Thymus (tissue), 14 donors: ENCODE measurements at places on chromosomes 16 and 17.

- H3K36me3 ChIP-seq, result peaks cover 69% of the 10 kb centered on the region
- no peak overlapping the region for H3K4me3 ChIP-seq
- peaks cover 63% of the 10 kb centered on the region for H3K4me1 ChIP-seq
- DNase-seq, result no peak
- no peak overlapping the region for H3K27ac ChIP-seq
Observed at GRCh38 chr17:44214230-44214494, 5.3 kb downstream of the UBTF start.

- no peak for DNase-seq
- H3K4me1 ChIP-seq, result no peaks in the 10 kb centered on the region
- H3K27ac ChIP-seq, result no peak overlapping the region
- H3K27me3 ChIP-seq, result no peaks in the 10 kb centered on the region
- H3K36me3 ChIP-seq, result no peaks in the 10 kb centered on the region
Observed at GRCh38 chr17:28466521-28467048, 6.9 kb upstream of the SLC13A2 start.

- no peaks in the 10 kb centered on the region for H3K4me1 ChIP-seq
- no peak overlapping the region for H3K27ac ChIP-seq
- no peaks in the 10 kb centered on the region for H3K27me3 ChIP-seq
- peaks cover 17% of the 10 kb centered on the region for H3K36me3 ChIP-seq
- no peak for DNase-seq
Observed at GRCh38 chr17:31328160-31328535, 6.7 kb upstream of the EVI2A start.

DNA sequence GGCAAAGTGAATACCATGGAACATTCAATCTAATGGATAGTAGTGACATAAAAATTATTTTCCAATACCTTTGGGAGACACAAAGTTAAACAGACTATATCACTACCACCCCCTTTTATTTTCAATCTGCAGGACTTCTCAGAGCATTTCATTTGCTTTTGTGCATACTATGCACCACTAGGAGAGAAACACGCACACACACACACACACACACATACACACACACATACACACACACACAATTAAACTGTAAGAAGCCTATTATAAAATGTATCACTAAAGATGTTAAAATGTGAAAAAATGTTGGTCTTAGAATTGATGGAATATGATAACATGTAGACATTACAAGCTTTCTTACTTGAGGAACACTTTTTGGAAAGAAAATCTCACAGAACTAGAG is 331.4 kb downstream of the CA10 start:
- H3K27ac ChIP-seq, result no peak overlapping the region
- no peak overlapping the region for H3K4me3 ChIP-seq
- H3K4me1 ChIP-seq, result no peaks in the 10 kb centered on the region
